Stimulated activated CD4-positive, alpha-beta T cell treated with anti-CD3 and anti-CD28 coated beads, TNF-alpha, amount 100 ng/mL, for 1 hour (primary cell): ENCODE measurements at places on chromosomes 2 and 18.

DNA sequence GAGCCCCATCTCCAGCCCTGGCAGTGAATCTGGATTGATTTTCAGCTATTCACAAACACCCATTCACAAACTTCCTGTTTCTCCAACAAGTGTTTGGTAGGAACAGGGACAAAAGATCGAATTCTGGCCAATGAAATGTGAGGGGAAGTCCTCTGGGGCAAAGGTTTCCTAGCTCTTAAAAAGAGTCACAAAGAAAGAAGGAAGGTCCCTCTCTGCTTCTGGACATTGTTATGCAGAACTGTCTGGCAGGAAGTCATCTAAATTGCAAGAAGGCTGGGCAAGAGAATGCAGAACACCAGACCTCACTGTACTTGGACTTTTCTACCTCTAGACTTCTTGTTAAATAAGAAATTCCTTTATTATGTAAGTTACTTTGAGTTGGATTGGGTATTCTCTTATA is 137.3 kb downstream of the CCDC148 start:
- no peak for DNase-seq

GRCh38 chr18:75043478-75043877 is 165.5 kb downstream of the PTGR3 start:
- DNase-seq: no peak

GRCh38 chr2:130997198-130997597 is 96.1 kb downstream of the FAM168B start:
- no peak for DNase-seq

DNA sequence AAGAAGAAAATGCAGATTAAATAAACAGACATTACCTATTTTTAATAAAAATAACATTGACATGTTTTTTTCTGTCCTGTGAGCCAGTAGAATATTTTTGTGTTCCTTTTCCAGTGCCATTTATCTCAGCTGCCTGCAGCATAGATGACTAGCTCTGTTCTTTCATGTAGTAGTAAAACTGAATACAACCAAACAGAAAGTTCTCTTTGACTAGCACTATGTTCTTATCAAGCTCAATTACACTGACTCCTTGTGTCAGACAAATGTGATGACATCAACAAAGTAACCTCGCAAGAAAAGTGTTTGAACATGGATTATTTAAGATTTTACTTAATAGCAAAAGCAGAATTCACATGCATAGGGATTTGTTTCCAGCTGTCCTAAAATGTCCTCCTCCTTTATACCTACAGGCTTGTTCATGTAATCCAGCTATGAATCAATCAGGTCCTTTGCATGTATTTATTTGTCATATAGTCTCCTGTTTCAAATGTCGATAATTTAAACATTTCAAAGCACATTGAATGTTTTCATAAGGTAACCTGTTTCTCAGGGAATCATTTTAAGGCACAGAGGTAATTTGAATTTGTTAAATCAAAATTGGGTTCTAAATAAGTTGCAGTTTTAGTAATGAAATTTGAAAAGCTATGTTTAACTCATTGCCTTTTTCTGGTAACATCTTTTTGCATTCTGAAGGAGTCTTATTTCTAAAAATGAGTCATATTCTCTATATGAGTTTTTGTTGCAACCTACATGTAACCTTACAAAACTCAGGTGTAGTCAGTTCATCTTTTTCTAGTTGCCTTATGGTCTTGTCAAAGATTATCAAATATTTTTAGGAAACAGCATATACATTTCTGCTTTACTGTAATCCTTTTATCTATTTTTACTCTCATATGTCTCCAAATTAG is 215.3 kb upstream of the GULP1 start:
- no peak for DNase-seq

- DNase-seq: no peak
Measured at GRCh38 chr2:28084564-28084963, 194.0 kb downstream of the BABAM2 start.

GRCh38 chr2:54103454-54104314 is 11.7 kb upstream of the ACYP2 start:
- no peak for DNase-seq

GRCh38 chr2:46298522-46299353 is 1.5 kb downstream of the EPAS1 start:
- no peak for DNase-seq

DNA sequence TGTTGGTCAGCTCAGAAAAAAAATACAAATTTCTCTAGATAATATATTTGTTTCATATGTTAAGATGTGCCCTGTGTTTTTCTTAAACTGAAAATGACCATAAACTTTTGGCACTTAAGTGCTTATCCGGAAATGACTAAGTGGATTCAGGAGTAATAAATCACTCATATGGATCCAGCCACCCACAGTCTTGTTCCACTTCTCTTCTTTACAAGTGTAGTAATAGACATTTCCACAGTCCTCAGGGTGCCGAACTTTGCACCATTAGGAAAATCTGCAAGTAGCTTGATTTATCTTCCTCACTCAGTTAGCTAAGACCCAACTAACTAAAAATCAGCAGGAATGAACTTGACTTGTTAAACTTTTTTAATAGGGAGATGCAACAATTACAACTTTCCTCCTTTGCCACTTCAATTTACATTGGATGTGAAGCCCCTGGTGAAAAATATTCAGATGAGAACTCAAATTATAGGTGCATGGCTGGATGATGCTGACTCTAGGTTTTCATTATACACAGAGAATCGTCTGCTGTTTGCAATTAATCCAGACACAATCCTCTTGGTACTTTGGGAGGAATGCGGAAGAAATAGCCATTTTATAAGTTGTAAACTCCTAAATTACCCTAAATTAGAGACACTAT is 322.5 kb downstream of the ARHGAP15 start:
- no peak for DNase-seq

GRCh38 chr18:79576686-79577351 is 102.8 kb upstream of the CTDP1 start:
- no peak for DNase-seq

GRCh38 chr2:203808046-203808750 is 59.4 kb upstream of the CTLA4 start:
- no peak for DNase-seq
